CD4-positive, alpha-beta T cell (primary cell): ENCODE measurements at places on chromosomes 5 and 9.

DNA sequence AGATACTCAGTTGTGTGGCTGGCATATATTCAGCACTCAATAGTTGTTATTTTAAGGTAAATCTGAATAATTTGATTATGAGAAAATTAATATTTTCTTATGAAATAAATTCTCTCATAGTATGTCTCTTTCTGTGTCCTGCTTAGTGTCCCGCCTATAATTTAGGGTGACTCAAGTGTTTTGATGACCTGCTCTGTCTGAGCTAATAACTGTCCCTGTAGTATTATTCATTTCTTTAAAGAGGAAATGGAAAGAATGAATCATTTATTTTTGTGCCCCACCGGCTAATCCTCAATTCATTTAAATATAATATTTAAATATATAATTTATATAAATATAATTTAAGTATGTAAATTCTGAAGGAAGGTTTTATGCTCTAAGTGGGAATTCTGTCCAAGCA lies 4.1 kb downstream of the SLC1A1 start:
- no peak for DNase-seq

- no peak for DNase-seq
These were observed 701 bp upstream of the LMX1B start for GRCh38 chr9:126612813-126613641.

DNA sequence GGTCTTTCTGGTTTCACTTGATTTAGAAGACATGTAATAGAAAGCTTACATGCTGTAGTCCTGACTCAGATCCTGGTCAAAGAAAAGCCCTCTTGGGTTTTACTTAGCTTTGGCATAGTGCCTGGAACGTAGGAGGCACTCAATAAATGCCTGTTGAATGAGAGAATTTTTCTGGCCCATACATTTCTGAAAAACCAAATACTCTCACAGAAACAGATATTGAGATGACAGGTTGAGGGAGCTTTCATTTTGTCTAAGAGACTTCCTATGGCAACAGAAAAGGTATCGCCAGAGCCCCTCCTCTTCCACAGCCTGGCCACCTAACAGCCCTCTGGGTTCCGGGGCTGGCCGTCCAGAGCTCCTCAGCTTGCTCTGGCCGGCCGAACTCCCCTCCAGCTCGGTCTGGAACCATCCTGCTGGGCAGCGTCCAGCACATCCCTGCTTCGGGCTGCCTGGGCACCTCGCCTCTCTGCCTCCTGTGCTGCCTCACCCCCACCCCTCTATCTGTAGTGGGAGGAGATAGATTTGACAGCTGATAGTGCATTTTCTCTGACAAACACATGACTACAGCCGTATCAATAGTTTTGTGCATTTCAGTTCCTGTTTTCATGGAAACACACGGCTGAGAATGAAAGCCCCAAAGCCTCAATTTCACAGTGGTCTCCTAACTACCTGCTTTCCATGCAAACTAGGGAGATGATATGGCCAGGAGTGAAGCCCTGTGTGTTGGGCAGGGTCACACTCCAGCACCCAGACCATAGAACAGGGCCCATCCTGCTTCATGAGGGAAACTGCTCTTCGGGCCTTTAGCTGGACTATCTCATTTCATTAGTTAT lies 1.1 kb downstream of the IL4 start:
- no peak for DNase-seq

- DNase-seq: no peak
These were observed 207.0 kb downstream of the DMAC1 start for GRCh38 chr9:7592321-7593316.

- no peak for DNase-seq
These were observed 69.1 kb upstream of the TARS1 start for GRCh38 chr5:33371660-33372059.

GRCh38 chr9:87431837-87432236 lies 65.8 kb upstream of the DAPK1 start:
- DNase-seq: no peak

GRCh38 chr5:176134529-176135223 lies 103.5 kb upstream of the SIMC1 start:
- no peak for DNase-seq

DNA sequence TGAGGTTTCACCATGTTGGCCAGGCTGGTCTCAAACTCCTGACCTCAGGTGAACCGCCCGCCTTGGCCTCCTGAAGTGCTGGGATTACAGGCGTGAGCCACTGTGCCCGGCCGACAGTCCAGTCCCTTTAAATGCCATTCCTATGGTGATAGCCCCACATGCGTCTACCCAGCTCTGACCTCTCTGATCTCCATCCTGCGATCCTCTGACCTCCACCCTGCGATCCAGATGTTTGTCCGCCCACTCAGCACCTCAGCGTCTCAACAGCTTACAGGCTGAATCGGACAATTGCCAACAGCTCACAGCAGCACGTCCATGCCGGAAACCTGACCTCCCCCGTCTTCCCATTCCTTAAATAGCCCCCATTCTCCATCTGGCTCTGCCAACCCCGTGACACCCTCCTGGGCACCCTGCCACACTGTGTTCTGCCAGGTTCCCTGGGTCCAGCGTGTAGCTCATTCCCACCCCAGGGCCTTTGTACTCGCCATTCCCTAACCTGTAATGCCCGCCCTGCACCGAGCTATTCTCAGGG lies 44.0 kb upstream of the RNU6ATAC start:
- no peak for DNase-seq
